ENCODE measurements at places on chromosomes 13 and 19.

DNA sequence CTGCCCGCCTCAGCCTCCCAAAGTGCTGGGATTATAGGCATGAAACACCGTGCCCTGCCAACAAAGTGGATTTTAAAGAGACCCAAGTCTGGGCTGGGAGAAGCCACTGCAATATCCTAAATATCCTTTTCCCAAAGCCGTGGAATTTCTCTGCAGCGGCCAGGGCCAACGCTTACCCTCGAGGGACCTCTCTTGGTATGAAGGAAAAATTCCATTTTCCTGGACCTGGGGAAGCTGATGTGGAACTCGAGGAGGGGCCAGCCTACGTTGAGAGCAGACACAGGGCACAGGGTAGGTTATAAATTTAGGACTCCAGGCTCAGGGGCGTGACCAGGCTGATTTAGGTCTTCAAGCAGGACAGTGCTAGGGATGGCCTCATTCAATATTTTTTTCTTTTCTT lies 17.7 kb upstream of the UPF1 start:
- no peak for DNase-seq

GRCh38 chr19:28239270-28239669 lies 973.7 kb downstream of the UQCRFS1 start:
- no peak for DNase-seq

DNA sequence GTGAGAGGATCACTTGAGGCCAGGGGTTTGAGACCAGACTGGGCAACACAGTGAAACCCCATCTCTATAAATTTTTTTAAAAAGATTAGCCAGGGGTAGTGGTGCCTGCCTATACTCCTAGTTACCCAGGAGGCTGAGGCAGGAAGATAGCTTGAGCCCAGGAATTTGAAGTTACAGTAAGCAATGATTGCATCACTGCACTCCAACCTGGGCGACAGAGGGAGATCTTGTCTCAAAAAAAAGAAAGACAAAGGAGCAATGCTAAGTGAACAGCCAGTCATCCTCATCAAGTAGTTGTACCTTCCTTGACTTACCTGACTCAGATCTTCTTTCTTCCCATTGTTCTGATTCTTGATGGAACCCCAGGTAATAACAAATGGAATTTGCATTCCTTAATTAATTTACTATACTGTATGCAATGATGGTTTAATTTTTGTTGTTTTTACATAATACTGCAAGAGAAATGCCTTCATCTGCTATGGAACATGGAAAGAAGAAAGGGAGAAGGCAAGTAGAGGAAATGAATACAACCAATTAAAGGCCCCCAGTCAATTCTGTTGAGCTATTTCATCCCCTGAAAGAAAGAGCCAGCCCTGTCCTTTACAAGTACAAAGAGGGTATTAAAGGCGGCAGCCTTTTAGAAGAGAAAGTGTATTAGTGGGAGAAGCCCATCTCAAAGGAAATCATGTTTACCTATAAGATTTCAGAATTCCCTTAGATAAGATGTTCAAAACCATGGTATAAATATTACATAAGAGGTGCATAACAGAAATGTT lies 316.7 kb downstream of the DIAPH3 start:
- no peak for DNase-seq

DNA sequence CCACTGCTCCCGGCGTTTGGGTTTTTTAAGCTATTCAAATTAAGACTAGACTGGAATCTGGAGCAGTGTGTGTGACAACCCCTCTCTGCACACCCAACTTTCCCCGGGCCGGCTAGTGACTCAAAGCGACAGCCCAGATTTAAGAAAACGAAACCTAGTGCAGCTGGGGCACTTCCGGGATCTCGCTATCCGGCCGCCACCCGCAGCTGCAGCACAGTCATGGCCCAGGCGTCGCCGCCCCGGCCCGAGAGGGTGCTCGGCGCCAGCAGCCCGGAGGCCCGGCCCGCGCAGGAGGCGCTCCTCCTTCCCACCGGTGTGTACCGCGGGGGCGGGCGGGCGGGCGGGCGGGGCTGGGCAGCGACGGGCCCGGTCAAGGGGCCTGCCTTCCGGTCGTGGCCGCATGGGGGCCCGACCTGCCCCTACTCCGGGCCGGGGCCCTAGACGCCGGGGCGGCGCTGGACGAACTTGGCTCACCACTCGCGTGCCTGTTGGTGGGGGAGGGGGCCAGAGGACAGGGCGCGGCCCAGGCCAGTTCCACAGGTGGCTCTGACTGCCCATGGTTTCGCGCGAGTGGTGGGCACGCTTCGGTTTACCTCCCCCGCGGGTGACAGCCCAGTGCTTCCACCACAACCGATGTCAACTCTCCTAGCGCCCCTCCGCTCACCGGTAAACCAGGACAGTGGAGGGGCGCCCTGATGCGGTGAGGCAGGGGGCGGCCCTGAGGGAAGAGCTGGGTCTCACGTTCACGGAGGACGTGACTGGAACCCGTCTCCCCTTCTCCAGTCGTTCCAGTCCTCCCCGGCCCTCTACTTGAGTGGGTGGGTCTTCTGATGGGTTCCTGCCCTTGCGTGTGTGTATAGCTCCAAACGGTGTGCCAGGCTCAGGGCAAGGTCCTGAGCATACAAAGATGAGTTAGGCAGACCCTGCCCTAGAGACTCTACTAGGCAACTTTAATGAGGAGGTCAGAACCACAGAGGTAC lies at the start of gene PHF11:
PHF11 (plus strand) TSS at position 171 of the 980 bp plus-strand sequence; CDS start at position 220, 49 bp downstream.
- no peak for DNase-seq

GRCh38 chr19:33486936-33487811 lies 34.4 kb downstream of the PEPD start:
- DNase-seq: no peak

GRCh38 chr19:6533000-6533328 lies 2.1 kb downstream of the TNFSF9 start:
- no peak for DNase-seq

- peak; percentile 9 for DNase-seq
Observed at GRCh38 chr13:93108111-93108601, 118.5 kb upstream of the GPC6 start.

DNA sequence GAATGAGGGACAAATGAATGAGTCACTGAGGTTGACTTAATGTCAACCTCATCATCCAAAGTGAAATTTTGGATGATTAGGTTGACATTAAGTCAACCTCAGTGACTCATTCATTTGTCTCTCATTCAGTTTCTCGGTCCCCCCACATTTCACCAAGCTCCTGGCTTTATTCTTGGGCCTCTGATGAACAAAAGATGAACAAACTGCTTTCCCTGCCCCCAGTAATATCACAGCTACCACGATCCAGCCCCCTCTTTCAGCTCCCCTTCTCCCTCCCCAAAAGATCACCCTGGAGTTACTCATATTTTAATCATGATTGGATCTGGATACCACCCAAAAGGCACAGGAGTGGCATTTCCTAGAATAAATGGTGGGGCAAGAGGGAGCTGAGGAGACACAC lies 10.8 kb downstream of the CEACAM18 start:
- no peak for DNase-seq
